ENCODE measurements at places on chromosomes 5 and 9.

DNA sequence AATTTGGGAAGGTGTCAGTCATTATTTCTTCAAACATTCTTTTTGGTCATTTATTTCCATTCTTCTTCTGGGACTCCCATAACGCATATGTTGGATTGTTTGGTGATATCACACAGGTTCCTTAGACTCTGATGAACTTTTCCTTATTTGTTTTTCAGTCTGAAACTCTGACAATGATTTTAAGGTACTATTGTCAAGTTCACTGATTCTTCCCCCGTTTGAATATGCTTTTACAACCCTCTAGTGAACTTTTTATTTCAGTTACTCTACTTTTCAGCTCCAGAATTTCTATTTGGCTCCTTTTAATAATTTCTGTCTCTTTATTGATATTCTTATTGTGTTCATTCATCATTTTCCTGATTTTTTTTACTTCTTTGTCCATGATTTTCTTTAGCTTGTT lies 92.5 kb upstream of the RORB start:
- DNase-seq = no peak

DNA sequence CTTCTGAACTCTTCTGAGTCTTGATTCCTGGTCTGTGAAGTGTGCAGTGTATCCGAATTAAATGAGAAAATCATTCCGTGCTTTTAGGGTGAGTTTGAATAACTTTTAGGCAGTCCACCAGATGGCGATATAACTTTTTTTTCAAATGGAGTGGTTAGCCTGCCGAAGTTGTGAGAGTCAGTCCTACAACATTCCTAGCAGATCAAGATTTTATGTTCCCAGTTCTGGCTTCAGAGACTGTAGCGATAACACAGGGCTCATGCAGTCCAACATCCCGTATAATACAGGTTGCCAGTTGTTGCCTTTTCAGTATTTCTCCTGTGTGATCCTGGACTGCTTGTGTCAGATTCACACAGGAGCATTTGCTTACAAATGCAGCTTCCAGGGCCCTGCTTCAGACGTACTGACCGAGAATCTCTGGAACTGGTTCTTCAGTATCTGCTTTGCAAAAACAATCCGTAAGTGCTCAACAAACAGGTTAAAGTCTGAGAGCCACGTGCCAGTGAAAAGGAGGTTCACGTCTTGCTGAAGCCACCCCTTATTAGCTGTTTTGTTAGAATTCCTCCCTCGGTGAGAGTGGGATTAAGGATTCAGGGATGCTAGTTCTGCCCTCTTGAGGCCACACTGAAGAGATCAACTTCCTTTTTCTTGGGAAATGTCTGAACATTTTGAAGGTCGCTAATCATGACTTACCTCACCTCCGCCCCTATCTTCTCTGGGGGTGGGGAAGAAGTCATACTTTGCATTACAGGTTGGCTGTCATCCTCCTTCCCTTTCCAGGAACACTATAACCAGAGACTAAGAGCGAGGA lies 22.8 kb downstream of the SMIM3 start:
- peak; percentile 86 for DNase-seq

- DNase-seq = peak; percentile 69
Observed at GRCh38 chr5:126544087-126544740, 50.8 kb downstream of the ALDH7A1 start.

DNA sequence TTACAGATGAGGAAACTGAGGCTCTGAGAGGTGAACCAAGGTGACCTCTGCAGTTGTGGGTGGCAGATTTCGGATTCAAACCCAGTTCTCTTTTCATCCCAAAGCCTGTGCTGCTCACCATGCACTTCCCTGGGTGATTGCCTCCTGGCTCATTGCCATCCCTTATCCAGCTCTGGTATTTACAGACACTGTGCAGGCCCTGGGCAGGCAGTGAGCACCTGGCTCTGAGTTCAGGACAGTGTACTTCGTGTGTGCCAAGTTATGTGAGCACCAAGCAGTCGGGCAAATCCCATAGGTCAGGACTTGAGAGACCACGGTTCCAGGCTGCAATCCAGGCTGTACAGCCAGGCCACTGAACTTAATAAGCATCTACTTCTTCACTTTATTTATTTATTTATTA lies 1.4 kb downstream of the LRSAM1 start:
- no peak for DNase-seq

- peak; percentile 51 for DNase-seq
Observed at GRCh38 chr5:150778088-150778516, 455 bp upstream of the SMIM3 start.

DNA sequence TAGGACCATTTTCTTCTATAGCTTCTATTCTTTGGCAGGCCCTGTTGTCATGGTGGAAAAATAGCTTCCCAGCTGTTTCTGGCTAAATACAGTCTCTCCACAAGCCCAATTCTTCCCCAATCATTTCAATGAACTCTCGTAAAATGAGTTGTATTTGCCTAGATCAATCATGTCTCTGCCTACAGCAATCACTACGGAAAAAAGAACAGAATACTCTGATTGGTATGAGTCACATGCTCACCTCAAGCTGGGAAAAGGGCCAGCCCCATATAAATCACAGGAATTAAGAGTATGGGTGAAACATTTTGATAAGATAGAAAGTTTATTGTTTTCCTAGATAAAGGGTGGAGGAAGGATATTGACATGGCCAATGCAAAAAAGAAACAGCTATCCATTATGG lies 711.4 kb downstream of the EFNA5 start:
- no peak for DNase-seq

DNA sequence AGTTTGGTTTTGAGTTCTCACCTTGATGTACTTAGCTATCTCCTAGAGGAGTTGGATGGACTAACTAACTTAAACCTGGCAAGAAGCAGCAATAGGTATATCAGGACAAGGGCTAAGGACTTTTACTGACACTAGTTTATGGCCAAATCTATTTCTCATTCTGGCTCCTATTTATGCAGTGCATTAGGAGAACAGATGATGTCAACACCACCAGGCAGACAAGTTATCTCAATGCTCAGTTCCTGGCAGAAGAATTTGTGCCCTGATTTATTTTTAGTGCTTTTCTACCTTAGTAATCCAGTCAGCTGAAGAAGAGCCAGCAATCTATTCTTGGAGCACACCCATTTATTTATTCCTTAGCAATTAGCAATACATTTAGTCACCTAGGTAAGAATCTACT lies 30.7 kb upstream of the MYOT start:
- DNase-seq = no peak

GRCh38 chr5:107486489-107486888 lies 184.2 kb downstream of the EFNA5 start:
- DNase-seq = no peak

DNA sequence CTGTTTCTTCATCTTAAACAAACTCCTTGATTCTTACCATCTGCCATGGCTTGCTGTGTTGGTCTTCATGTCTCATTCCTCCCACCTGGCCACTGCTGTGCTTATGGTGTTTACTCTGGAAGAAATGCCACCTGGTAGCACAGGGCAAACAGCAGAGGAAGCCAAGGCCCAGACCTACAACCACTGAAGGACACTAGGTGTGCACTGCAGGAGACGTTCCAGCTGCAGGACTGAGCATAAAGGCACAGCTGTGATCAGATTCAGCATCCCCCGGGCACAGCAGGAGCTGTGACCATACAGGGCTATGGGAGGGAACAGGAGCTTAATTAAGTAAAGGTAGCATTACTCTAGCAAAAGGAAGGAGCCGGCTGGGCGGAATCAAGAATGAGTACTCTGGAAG lies 12.6 kb upstream of the GNAQ start:
- DNase-seq = no peak

- DNase-seq = no peak
Observed at GRCh38 chr5:81067406-81067805, 107.2 kb downstream of the RASGRF2 start.

DNA sequence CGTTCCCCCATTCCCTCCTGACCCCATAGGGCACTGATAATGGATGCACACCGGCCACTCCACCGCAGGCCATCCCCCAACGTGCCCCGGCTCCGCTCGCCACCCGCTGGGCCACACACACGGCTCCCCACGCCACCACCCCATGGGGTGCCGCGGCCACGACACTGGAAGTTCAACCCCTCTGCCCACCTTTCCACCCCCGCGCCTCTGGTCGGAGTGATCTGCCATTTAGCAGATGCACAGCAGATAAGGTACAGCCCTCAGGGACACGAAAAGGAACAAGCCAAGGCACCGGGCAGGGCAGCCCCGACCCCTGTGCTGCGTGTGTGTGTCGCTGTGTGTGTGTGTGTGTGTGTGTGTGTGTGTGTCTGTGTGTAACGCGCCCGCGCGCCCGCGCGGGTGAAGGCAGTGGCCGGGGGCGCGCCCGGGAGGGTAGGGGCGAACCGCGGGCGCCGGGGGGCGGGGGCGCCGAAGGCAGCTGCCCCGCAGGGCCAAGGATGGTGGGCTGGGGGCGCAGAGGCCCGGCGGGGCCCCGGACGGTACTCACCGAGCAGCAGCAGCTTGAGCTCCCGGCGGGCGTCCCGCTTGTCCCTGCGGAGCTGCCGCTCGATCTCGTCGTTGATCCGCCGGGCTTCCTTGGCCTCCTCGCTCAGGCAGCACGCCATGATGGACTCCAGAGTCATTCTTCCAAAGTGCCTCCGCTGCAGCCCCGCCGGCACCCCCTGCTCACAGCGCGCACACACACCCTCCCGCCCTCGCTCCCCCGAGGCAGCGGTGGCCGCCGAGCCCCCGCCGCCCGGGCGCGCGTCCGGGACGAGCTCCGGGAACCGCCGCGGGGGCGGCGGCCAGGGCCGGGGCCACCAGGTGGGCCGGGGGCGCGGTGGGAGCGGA lies 813 bp downstream of the GNAQ start:
- DNase-seq = peak; percentile 72

- DNase-seq = peak; percentile 75
Observed at GRCh38 chr5:75510836-75511434, 494 bp downstream of the CERT1 start.

DNA sequence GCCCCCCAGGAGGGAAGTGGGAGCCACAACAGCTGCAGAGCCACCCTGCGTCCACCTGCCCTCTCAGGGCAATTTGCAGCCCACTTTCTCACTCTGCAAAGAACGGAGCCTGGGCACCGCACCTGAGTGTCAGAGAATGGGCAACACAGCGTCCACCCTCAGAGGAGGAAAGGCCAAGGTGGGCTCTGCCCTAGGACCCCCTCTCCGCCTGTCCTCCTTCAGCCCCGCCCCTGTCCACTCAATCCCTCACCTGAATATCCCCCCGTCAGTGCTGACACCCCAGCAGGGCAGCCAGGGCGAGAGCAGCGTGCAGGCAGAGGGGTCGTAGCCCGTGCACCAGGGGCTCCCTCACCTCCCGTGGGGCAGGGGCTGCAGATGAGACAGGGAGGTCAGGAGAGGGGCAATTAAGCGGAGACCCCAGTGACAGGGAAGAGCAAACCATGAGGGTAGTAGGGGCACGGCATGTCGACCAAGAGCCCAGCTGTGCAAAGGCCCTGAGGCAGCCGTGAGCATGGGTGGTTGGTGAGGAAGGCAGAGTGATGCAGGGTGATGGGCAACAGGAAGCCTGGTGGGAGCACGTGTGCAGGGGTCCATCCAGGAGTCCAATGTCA lies 140.3 kb downstream of the OLFM1 start:
- no peak for DNase-seq

DNA sequence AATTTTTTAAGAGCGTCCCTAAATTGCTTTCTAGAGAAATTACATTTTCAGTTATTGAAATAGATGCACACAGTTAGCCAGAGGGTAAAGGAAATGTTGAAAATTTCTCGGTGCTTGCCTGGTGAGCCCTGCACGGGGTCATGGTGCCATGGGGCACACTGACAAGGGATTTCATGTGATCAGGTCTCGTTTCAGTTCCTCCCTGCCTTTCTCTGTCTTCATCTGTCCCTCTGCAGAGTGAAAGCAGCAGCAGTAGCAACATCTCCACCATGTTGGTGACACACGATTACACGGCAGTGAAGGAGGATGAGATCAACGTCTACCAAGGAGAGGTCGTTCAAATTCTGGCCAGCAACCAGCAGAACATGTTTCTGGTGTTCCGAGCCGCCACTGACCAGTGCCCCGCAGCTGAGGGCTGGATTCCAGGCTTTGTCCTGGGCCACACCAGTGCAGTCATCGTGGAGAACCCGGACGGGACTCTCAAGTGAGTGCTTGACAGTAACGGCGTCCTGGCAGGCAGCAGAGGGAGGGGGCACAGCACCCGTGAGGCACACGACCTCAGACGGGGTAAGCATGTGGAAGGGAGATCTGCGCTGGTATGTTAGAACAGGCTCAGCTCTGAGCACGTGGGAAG lies 89.1 kb upstream of the OTULINL start:
- no peak for DNase-seq

DNA sequence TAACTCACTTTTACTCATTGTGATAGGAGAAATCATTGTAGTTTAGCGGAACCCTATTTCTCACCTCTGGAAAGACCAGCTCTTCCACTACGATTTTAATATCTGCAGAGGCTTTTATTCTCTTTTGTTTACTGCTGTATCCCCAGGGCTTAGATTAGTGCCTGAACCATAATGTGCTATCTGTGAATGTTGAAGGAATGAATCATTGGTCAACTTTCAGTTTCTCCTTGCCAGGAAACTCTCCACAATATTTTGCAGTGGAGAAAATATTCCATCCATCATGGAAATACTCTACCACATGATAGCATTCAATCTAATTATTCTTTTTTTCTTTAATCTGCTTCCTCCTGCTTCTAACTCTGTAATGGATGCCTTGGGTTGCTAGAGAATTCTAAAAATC lies 263.5 kb upstream of the PTPRD start:
- no peak for DNase-seq

GRCh38 chr5:5560016-5560415 lies 137.5 kb downstream of the ICE1 start:
- DNase-seq = no peak

GRCh38 chr5:79702606-79703380 lies 13.2 kb downstream of the CMYA5 start:
- peak; percentile 60 for DNase-seq

- no peak for DNase-seq
Observed at GRCh38 chr5:149550268-149550583, 1.0 kb downstream of the CSNK1A1 start.

GRCh38 chr5:83385812-83386211 lies 85.7 kb upstream of the VCAN start:
- DNase-seq = no peak

DNA sequence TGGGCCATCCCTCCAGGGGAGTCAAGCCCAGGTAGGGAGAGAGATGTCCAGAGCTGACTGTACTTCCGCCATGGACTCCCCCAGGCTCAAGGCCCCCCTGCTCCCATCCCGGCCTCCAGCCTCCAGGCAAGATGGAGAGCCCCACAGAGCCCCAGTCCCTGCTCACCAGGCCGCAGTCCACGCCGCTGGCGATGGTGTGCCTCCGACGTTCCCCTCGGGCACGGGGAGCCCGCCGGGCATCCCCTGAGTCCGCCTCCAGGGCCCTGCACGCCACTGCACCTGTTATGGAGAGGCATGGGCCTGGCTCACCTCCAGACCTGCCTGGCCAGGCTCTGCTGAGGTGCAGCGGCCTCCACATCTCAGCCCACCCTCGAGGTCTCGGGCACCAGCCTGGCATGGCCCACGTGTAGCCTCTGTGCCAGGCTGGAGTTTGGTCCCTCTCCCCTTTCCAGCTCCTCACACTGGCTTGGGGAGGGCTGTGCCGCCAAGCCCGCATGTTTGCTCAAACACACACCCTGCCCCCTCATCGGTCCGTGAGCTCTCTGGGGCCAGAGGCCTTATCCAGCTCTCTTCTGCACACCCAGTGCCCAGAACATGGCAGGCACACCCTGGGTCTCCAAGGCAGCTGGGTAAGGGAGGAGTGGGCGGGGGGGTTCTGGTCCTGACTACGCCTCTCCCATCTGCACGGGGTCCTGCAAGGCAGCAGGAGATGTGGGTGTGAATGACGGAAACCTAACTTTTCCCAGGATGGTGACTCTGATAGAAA lies 4.1 kb downstream of the SAPCD2 start:
- DNase-seq = no peak

Data from GM23338 (cell line).